CMK (cell line): ENCODE measurements at places on chromosomes 3 and 15.
A peak's percentile ranks its signal among the peaks of the same experiment; 100 is the strongest.

- DNase-seq, result no peak
Observed at GRCh38 chr3:46338840-46339239, 15.1 kb upstream of the CCR2 start.

GRCh38 chr3:135337192-135337591, 542.1 kb downstream of the EPHB1 start:
- no peak for DNase-seq

DNA sequence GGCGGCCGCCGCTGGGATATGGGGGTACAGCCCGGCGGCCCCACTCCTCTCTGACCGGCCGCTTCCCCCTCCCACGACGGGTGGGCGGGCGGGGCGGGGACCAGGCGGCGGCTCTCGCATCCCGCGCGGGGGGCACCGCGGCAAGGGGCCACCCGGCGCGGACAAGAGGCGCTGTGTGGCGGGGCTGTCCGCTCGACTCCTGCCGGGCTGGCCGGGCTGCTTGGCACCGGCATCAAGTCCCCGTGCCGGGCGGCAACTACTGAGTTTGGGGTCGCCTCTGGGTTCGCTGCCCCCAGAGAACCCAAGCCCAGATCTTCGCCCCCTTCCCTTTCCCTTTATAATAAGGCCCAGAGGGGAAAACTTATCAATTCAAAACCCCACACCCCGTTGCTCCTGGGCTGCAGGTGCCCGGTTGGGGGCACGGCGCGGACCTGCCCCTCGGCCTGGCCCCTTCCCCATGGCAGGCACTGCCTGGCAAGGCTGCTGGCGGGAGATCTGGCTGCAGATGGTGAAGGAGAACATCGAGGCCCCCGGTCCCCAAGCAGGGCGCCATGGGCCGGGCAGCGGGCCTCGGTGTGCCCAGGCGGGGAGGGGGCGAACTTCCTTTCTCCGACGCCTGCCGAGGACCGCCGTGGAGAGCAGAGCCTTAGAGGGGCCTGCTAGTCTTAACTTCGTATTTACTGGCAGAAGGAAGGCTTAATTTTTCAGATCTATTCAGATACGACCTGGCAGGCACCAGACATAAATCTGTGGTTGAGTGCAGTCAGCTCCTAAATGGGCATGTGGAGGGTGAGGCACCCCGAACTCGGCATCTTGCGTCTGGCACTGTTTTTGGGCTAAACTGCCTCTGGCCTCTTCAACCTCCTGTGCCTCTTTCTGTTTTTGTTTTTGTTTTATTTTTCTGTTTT, 911 bp downstream of the APBA2 start:
- no peak for DNase-seq

- DNase-seq, result no peak
Observed at GRCh38 chr3:61505197-61505596, 56.2 kb upstream of the PTPRG start.

- DNase-seq, result no peak
Observed at GRCh38 chr15:38065721-38066345, 131.4 kb downstream of the TMCO5A start.

DNA sequence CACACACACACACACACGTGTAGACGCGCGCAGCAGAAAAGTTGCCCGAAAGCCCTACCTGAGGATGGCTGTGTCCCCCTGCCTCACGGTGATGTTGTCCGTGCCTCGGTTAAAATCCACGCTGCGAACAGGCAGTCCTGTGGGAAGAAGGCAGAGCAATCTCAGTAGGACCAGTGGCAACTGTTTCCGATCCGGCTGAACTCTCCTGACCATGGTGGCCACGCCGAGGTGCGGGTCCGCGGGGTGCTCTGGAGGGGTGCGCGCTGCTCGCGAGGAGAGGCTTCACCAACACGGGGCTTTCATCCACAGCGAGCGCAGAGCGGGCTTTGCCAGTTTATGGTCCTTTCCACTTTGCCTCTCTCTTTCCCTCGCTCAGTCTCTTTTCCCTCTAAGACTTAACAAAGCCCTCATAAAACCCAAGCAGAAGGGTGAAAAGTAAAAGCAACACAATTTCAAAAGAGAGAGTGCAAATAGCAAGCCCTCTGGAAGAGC, 422 bp downstream of the LSAMP start:
- no peak for DNase-seq

- DNase-seq, result no peak
Observed at GRCh38 chr3:40871394-40871793, 327.9 kb upstream of the CTNNB1 start.

GRCh38 chr3:136645915-136646314, 106.3 kb downstream of the STAG1 start:
- no peak for DNase-seq

GRCh38 chr3:57832900-57833313, 76.8 kb downstream of the SLMAP start:
- no peak for DNase-seq

DNA sequence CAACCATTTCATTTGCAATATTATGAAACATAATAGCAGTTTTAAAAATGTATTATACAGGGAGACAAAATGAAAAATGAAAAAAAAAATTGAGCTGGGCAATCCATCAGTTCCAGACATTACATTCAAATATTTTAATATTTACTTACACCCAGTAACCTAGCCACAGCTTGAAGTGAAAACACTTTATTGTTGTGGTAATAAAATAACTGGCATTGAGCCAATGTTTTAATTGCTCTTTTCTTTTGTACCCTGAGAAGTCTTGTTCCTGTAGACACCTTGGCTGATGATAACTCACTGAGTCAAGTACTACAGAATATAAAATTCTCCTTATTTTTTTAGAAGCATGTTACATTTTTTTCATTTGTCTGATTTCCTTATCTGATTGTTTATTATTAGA, 180.6 kb downstream of the ROBO1 start:
- no peak for DNase-seq

- DNase-seq, result no peak
Observed at GRCh38 chr3:111570404-111571030, 24.6 kb downstream of the ZBED2 start.

DNA sequence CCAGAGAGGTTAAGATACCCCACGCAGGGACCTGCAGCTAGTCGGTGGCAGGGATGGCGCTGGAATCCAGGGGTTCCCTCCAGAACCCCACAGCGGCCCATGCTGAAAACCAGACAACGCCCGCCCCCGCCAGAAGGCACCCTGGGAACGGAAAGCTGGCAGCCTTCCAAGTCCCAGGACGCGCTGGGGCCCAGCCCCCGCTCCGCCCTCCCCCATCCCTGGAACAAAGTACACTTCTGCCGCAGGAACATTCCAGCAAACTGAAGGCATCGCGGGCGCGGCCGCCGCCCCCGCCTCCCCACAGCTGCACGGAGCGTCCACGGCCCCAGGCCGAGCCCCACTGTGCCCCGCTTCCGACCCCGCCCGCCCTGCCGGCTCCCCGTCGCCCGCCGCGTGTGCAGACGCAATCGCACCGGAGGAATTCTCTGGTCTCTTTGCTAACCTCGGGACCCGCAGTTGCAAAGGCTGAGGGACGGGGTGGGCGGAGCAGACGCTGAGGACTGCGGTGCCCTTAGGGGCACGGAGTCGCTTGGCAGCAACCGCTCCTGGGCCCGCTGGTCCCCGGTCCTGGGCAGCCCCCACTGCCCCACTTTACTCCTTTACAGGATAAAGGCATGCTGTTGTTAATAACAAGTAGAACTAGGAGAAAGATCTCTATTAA, 44.8 kb upstream of the RNU6-1 start:
- peak; percentile 80 for DNase-seq

GRCh38 chr15:36885771-36886170, 214.6 kb downstream of the MEIS2 start:
- DNase-seq, result no peak

DNA sequence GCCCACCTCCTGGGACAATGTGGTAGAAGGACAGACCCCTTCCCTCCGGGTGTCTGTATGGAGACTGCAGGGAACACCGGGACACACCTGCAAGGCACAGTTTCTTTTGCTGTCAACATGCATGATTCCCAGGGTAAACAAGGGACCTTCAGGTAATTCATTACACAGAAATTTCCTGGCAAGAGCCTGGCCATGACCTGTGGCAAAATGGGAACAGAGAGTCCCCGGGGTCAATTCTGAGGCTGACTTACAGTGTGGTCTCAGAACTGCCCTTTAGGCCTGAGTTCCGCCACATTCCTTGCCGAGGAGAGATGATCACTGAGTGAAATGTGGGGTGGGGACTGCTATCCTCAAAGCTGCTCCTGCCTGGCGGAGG, 6.3 kb downstream of the STARD5 start:
- no peak for DNase-seq

DNA sequence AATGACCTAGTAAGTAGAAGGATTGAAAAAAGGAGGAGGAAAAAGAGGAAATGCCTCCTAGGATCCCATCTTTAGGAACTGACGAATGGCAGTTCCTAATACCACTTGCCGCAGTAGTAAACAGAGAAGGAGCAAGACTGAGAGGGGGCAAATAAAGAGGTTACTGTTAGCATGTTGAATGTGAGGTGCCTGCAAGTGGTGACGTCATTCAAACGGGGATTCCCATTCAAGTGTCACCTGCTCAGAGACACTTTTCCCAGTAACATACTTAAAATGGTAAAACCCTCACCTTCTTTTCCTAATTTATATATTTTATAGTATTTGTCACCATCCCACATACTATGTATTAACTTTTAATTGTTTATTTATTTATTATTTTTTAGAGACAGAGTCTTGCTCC, 178.9 kb downstream of the IL5RA start:
- DNase-seq, result no peak

DNA sequence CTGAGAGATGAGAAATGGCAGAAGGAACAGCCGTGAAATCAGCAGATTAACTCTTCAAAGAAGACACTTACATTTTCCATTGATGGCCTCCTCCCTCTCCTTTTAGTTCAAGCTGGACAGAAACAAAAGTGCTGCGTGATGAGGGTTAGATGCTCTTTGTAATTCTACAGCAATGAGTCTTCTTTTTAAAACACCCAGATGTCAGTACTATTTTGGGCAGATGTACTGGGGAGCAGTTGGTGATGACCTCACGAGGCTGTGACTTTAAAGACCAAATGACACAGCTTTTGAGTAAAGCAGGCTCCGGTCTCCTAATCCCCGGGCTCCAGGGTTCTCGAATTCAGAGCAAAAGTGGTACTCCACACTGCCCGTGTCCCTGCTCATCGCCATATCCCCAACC, 198.2 kb downstream of the SLCO3A1 start:
- DNase-seq, result no peak

DNA sequence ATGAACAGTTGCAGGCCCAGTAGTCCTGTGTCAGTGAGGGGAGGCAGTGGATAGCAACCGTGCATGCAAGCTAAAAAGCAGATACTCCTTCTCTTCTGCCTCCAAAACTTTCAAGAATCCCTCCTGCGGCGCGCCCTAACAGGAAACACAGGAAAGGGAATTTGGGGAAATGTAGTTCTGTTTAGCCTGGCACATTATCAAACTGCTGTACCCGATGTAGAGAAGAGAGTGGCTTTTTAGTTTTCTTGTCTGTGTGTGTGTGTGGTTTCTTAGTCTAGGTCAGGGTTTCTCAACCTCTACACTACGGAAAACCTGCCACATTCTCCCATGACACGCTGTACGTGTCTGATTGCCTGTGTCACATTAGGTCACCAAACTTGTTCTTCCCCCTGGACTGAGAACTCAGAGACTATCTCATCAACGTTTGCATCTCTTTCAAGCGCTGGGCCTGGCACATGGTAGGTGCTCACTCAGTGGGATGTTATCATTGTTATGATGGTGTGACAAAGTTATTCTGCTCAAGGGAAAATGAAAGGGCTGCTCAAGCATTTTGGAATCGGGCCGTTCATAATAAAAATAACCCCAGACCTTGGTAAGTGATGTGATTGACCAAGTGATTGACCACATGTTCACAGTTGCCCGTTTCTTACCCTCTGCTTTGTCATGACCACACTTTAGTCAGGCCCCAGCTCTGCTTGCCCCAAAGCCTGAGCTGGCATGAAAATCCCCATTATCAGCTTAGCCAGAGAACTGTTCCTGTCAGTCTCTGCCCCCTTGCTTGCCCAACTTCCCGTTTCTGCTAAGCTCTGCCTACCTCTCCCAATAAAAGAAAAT, 33.2 kb downstream of the TM4SF4 start:
- DNase-seq, result no peak

GRCh38 chr15:39156166-39156565, 424.7 kb upstream of the THBS1 start:
- no peak for DNase-seq

GRCh38 chr3:142664819-142665218, 59.0 kb upstream of the TRPC1 start:
- DNase-seq, result no peak

GRCh38 chr3:29475854-29476253, 195.0 kb downstream of the RBMS3 start:
- DNase-seq, result no peak

DNA sequence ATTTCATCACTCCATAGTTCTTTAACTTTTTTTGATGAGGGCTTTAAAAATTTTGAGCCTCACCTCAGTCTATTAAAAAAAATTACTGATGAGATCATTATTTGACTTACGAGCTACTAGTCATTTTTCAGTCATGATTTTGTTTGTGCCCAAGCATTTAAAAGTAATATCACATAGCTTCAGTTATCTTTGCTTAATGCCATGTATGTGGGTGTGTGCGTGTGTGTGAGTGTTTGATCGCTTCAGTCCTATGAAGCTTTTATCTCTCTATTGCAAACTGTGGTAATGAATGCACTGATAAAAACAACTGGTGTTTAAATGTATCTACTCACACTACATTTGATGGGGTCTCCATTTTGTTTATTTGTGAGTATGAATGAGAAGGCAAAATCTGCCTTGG, 49.8 kb downstream of the RSRC1 start:
- no peak for DNase-seq

DNA sequence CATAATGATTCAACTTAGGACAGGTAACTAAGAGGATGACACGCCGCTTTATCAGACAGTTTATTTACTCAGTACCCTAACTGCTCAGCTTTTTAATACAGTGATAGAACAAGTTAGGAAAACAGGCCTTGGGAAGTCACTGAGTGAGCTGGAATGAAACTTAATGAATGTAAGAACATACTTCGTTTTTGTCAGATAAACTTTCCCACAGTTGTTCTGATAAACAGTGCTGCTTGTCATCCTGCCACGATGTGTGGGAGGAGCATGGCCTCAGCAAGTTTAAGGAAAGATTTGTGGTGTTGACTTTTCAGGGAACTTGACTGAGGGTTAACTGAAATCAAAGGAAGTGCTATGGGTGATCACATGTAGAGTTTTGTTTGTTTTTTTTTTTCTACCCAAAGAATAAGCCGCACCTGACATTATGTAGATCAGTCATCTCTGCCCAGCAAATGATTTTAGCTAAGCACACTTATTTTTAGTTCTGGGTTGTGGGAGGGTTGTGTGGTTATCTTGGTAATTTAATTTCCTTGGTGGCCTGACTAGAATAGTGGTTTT, 5.6 kb upstream of the P2RY14 start:
- no peak for DNase-seq

DNA sequence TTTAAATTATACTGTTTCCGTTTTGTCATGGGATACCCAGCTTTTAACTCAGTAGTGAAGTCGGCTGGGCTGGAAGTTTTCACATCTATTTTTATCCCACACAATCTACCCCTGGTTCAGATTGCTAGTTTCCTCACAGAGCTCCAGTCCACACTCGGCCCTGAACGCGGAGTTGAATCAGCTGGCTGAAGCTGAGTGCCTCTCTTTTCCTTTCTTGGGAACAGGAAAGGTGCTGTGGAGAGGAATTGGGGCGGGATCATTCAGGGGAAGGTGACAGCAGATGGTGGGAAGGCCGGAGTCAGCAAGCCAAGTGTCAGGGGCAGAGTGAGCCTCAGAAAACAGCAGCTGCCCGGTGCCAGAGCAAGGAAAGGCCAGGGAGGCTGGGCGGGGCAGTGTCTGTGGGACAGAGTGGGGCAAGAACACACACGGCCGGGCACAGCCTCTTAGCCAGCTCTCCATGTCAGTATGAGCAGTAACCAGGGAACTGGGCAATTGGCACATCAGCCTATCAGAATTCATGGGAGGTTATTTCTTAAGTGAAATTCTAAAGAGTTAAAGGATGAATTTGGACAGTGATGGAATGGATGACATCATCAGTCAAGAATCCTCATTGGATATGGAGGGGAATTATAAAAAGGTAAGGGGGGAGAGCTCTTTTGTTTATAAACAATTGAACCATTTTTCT, 135.7 kb upstream of the IL12A start:
- DNase-seq, result no peak
